Lung (tissue), 17 donors: ENCODE measurements at places on chromosomes 3 and 15. TPM values are rescaled to one million over a fixed set of nuclear protein-coding genes. Genes with fewer than 3 reads are reported as not detected.

Gene FEZF2
- polyA plus RNA-seq = not detected

Gene NUTM1
- polyA plus RNA-seq = 0.02 TPM

Gene CLEC3B
- polyA plus RNA-seq = 33.1 TPM

Gene SH3GL3
- 0.31 TPM for polyA plus RNA-seq

Gene CYP8B1
- polyA plus RNA-seq = 0.01 TPM

Gene SLC2A2
- not detected for polyA plus RNA-seq

Gene SLC49A4
- polyA plus RNA-seq = 7.3 TPM

Gene CHRFAM7A
- 2.8 TPM for polyA plus RNA-seq

Gene STXBP5L
- polyA plus RNA-seq = not detected

Gene CPN2
- polyA plus RNA-seq = not detected

Gene ACTC1
- 0.13 TPM for polyA plus RNA-seq

Gene NRG4
- 1.3 TPM for polyA plus RNA-seq

Gene XCR1
- polyA plus RNA-seq = 1.1 TPM

Gene COL6A5
- 1.5 TPM for polyA plus RNA-seq

Gene TMC3
- polyA plus RNA-seq = not detected

Gene MYLK
- polyA plus RNA-seq = 51.9 TPM

Gene KCTD6
- polyA plus RNA-seq = 8.4 TPM

Gene ROPN1B
- 0.14 TPM for polyA plus RNA-seq

Gene CCRL2
- polyA plus RNA-seq = 95.9 TPM

Gene FGD5
- polyA plus RNA-seq = 14.6 TPM

Gene CCR5
- polyA plus RNA-seq = 2.9 TPM

Gene SGO1
- polyA plus RNA-seq = 0.67 TPM

Gene SEMA3F
- 53.1 TPM for polyA plus RNA-seq

Gene ZNF860
- polyA plus RNA-seq = 0.35 TPM

Gene KNG1
- 0.10 TPM for polyA plus RNA-seq

Gene ACTRT3
- 1.0 TPM for polyA plus RNA-seq

Gene PIF1
- polyA plus RNA-seq = 1.1 TPM

Gene CD276
- 33.8 TPM for polyA plus RNA-seq

Gene TRIM42
- polyA plus RNA-seq = not detected

Gene CLDN1
- 14.2 TPM for polyA plus RNA-seq

Gene SNX22
- 4.1 TPM for polyA plus RNA-seq

Gene RBM6
- polyA plus RNA-seq = 42.1 TPM

Gene AHSG
- not detected for polyA plus RNA-seq

Gene HESX1
- 0.76 TPM for polyA plus RNA-seq

Gene AMT
- polyA plus RNA-seq = 3.8 TPM

Gene ZNF80
- not detected for polyA plus RNA-seq

Gene USP4
- polyA plus RNA-seq = 39.4 TPM
